ENCODE measurements at places on chromosomes 4 and X. TPM values are rescaled to one million over a fixed set of nuclear protein-coding genes. Genes with fewer than 3 reads are reported as not detected.

GRCh38 chrX:133706890-133707289 lies 278.5 kb downstream of the GPC3 start:
- H3K36me3 ChIP-seq: no peaks in the 10 kb centered on the region
- H3K4me1 ChIP-seq: no peaks in the 10 kb centered on the region
- DNase-seq: no peak
- no peaks in the 10 kb centered on the region for H3K27me3 ChIP-seq

DNA sequence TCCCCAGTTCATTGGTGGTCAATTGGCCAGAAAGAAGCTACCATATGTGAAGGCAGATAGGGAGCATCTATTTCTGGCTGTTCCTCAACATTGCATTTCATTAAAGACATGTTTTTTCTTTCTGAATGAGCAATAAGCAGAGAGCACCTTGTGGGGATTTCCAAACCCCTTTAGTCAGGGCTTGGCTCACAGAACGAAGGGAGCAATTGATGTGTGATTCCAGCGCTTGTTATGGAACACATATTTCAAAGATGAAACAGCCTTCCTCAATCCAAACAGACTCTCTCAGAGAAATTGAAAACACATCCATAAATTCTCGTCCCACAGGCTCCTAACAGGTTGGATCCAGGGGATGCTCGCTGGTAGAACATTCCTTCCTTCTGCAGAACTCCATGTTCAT lies 84.1 kb downstream of the CLCN4 start:
- no peak for DNase-seq
- no peak overlapping the region for H3K27ac ChIP-seq
- H3K27me3 ChIP-seq: peaks cover 5% of the 10 kb centered on the region
- H3K4me1 ChIP-seq: peaks cover 3% of the 10 kb centered on the region
- no peak overlapping the region for H3K4me3 ChIP-seq
- H3K36me3 ChIP-seq: no peaks in the 10 kb centered on the region

DNA sequence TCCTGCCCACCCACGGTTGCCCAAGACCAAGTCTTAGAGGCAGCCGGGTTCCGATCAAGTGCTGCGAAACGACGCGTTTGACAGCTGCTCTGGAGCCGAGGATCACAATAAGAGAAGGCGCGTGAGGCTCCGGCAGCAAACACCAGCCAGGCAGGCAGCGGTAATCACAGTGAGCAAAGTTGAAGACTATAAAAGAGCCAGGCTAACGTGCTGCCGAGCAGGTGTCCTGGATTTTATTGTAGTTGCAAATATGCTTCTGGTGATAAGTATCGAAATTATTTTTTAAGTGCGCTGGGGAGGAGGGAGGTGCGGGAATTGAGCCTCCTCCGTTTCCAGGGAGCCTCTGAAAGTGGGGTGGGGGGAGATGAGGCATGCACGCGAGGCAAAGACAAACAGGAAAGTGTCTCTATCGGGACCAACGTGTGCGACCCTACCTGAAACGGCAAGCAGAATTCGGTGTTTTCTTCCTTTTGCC lies 590 bp downstream of the GABRA2 start:
- peaks cover 14% of the 10 kb centered on the region for H3K27me3 ChIP-seq
- DNase-seq: no peak
- H3K36me3 ChIP-seq: no peaks in the 10 kb centered on the region

DNA sequence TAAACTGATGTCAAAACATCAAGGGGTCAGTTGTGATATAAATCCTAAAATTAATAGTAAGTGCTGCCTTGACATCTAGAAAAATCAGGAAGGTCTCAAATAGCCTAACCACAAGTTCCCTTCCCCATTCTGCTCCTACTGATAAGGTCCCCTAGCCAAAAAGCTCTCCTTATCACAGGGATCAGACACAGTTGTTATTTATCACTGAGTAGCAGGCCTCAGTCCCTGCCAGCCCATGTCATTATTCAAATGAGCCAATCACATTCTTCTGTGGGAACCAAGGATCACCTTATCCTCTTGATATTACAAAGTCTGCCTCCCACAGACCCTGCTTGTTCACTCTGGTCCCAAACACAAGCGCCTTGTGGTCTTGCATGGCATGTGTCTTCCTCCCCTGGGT lies 23.3 kb upstream of the TMEM255A start:
- no peaks in the 10 kb centered on the region for H3K36me3 ChIP-seq
- no peak for DNase-seq
- no peak overlapping the region for H3K27ac ChIP-seq
- H3K4me3 ChIP-seq: no peak overlapping the region
- no peaks in the 10 kb centered on the region for H3K4me1 ChIP-seq

GRCh38 chr4:26075583-26075982 lies 161.6 kb downstream of the SMIM20 start:
- no peaks in the 10 kb centered on the region for H3K36me3 ChIP-seq
- H3K27me3 ChIP-seq: no peaks in the 10 kb centered on the region
- H3K27ac ChIP-seq: peak overlapping the region; percentile 16
- no peaks in the 10 kb centered on the region for H3K4me1 ChIP-seq

GRCh38 chr4:185357733-185358440 lies 37.8 kb downstream of the LRP2BP start:
- H3K36me3 ChIP-seq: peaks cover 62% of the 10 kb centered on the region
- H3K4me1 ChIP-seq: no peaks in the 10 kb centered on the region

GAGE2A gene
- not detected for total RNA-seq

KCNE5 gene
- total RNA-seq: not detected

DNA sequence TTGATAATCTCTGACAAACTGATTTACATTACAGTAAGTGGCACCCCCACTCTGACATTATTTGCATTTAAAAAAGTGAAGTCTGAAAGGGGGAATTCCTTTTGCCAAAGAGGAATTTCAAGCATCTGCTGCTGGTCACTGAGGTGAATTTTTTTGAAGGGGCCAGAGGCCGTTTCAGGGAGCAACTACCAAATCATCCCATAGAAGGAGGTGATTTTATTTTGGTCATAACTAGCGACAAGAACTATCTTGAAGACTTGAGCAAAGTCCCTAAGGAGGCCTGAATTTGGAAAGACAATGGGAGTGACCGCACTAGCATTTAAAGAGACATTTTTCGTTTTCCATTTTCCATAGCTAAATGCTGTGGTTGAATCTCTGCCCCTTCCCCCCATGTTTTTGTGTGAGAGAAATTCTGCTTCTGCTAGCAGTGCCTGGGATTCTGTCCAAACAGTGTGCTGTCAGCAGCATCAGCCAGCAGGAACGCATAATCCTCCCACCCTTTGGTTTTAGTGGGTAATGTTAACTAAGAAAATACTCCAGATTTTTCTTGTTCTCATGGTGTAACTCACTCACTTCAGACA lies 110.1 kb upstream of the MED14 start:
- no peak overlapping the region for H3K4me3 ChIP-seq
- no peaks in the 10 kb centered on the region for H3K36me3 ChIP-seq
- no peak for DNase-seq
- H3K27ac ChIP-seq: no peak overlapping the region
- H3K4me1 ChIP-seq: peaks cover 7% of the 10 kb centered on the region
- H3K27me3 ChIP-seq: no peaks in the 10 kb centered on the region

- DNase-seq: no peak
- peaks cover under 1% of the 10 kb centered on the region for H3K4me1 ChIP-seq
- no peaks in the 10 kb centered on the region for H3K27me3 ChIP-seq
- H3K27ac ChIP-seq: no peak overlapping the region
- no peaks in the 10 kb centered on the region for H3K36me3 ChIP-seq
- H3K4me3 ChIP-seq: no peak overlapping the region
Measured at GRCh38 chr4:169366821-169367220, 96.1 kb upstream of the SH3RF1 start.

- H3K27me3 ChIP-seq: no peaks in the 10 kb centered on the region
- no peak overlapping the region for H3K27ac ChIP-seq
- H3K36me3 ChIP-seq: no peaks in the 10 kb centered on the region
- H3K4me3 ChIP-seq: no peak overlapping the region
- no peak for DNase-seq
Measured at GRCh38 chr4:161320377-161320776, 843.4 kb downstream of the FSTL5 start.

- no peaks in the 10 kb centered on the region for H3K27me3 ChIP-seq
- no peak overlapping the region for H3K4me3 ChIP-seq
Measured at GRCh38 chrX:117996408-117996807, 120.2 kb downstream of the KLHL13 start.

DNA sequence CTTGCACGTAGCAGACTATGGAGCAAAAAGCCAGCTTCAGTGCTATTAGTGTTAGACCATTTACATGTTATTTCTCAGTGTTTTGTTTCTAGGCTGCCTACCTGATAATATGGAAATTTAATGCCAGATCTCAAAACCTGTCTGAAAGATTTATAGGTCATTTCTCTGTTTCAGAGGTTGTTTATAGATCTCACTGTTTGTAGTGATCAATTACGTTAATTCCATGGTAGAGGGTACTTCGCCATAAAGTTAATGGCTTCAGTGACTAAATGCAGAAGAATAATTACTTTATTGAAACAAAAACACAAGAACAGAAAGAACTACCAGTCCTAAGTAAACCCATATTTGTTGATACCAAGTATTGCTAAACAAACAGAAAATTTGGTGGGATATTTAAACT lies 420.8 kb downstream of the ARHGAP24 start:
- no peak overlapping the region for H3K27ac ChIP-seq
- DNase-seq: no peak
- no peaks in the 10 kb centered on the region for H3K27me3 ChIP-seq
- no peaks in the 10 kb centered on the region for H3K36me3 ChIP-seq

DNA sequence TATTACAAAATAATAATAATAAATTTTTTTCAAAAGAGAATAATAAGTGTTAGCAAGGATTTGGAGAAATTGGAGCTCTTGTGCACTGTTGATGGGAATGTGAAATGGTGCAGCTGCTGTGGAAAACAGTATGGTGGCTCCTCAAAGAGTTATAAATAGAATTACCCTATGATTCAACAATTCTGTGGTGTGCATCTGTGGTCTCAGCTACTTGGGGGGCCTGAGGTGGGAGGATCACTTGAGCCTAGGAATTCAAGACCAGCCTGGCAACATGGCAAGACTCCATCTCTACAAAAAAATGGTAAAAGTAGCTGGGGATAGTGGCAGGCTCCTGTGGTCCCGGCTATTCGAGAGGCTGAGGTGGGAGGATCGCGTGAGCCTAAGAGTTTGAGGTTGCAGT lies 19.6 kb downstream of the MND1 start:
- no peak overlapping the region for H3K4me3 ChIP-seq
- H3K4me1 ChIP-seq: no peaks in the 10 kb centered on the region
- H3K27me3 ChIP-seq: no peaks in the 10 kb centered on the region
- no peaks in the 10 kb centered on the region for H3K36me3 ChIP-seq
- H3K27ac ChIP-seq: no peak overlapping the region

DNA sequence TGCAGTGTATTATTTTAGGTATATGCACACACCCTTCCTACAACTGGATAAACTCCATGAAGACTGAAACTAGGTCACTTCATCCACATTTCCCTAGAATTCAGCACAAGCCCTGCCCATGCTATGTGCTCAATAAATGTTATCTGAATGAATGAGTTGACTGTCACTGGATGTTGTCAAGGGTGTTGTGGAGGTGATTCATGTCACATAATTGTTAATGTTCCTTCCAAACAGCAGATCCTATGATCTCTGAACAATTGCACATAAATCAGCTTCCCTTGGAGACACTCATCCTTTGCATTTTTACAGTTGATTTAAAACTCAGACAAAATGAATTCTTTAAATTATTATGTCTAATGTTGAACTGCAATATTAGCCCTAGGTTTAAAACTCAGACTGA lies 154.7 kb downstream of the TSPAN5 start:
- H3K36me3 ChIP-seq: no peaks in the 10 kb centered on the region
- H3K27ac ChIP-seq: no peak overlapping the region
- no peaks in the 10 kb centered on the region for H3K4me1 ChIP-seq

CENPVL1 gene
- not detected for total RNA-seq

GRCh38 chr4:121344098-121344497 lies 36.7 kb downstream of the QRFPR start:
- no peak overlapping the region for H3K4me3 ChIP-seq
- no peaks in the 10 kb centered on the region for H3K27me3 ChIP-seq
- no peaks in the 10 kb centered on the region for H3K4me1 ChIP-seq
- H3K36me3 ChIP-seq: no peaks in the 10 kb centered on the region
- DNase-seq: no peak

MAGED4B gene
- 0.59 TPM for total RNA-seq

GRCh38 chrX:134537179-134537955 lies 77.4 kb downstream of the HPRT1 start:
- no peaks in the 10 kb centered on the region for H3K27me3 ChIP-seq
- no peak overlapping the region for H3K27ac ChIP-seq
- H3K4me1 ChIP-seq: no peaks in the 10 kb centered on the region

ETNPPL gene
- total RNA-seq: 0.25 TPM

- peaks cover 28% of the 10 kb centered on the region for H3K36me3 ChIP-seq
- H3K4me3 ChIP-seq: no peak overlapping the region
- no peak overlapping the region for H3K27ac ChIP-seq
- H3K4me1 ChIP-seq: peaks cover 8% of the 10 kb centered on the region
- H3K27me3 ChIP-seq: no peaks in the 10 kb centered on the region
Measured at GRCh38 chr4:88792821-88793220, 95.2 kb upstream of the NAP1L5 start.

- no peaks in the 10 kb centered on the region for H3K4me1 ChIP-seq
- DNase-seq: no peak
- H3K27me3 ChIP-seq: no peaks in the 10 kb centered on the region
- H3K36me3 ChIP-seq: no peaks in the 10 kb centered on the region
- H3K4me3 ChIP-seq: no peak overlapping the region
Measured at GRCh38 chr4:74311696-74312313, 3.5 kb downstream of the EPGN start.

FGG gene
- not detected for total RNA-seq

SLC9A6 gene
- 11.8 TPM for total RNA-seq

DNA sequence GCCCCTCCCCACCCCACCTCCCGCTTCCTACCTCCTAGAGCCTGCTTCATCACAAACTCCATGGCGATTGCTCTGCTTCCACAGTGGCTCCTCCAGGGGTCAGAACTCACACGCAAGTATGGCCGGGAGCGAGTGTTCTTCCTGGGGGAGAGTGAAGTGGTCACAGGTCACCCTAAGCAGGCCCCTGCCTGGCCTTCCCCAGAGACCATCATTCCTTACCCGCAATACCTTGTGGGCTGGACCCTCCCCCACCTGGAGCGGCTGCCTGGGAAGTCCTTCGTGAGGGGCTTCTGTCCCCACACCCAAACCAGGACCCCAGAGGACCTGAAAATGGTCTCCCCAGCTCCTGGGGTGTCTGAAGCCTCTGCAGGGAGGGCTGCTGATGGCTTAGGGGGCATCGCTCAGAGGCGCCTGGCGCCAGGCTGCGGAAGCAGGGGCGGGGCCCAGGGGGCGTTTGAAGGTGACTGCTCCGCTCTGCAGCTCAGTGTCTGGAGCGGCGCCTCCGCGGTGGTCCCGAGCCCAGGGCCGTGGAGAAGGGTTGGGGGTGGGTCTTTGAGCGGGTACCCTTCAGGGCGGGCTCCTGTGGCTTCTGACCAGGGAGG lies 1.4 kb downstream of the CPLX1 start:
- H3K36me3 ChIP-seq: no peaks in the 10 kb centered on the region
- DNase-seq: peak; percentile 48
- H3K4me3 ChIP-seq: no peak overlapping the region
- H3K4me1 ChIP-seq: no peaks in the 10 kb centered on the region
- H3K27me3 ChIP-seq: peaks cover 36% of the 10 kb centered on the region
- H3K27ac ChIP-seq: no peak overlapping the region

Measured in psoas muscle (tissue), 8 donors.